Ecto neural progenitor cell (in vitro differentiated cells): ENCODE measurements at places on chromosomes 7 and 10.

DNA sequence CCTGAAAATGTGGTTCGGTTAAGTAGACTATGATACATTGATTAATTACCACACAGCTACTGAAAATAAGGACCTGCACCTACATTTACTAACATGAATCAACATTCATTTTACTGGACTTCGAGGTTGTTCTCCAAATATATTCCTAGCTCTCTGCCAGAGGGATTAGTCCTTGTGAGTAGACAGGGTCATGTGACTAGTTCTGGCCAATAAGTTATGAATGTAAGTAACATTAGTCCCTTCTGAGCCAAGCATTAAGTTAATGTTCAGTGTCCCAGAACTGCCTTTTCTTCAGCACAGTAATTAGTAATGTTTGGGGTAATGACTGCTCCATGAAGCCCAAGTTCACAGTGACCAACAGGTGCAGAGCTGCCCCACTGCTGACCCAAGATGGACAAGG lies 9.2 kb downstream of the ITIH5 start:
- no peak for DNase-seq

DNA sequence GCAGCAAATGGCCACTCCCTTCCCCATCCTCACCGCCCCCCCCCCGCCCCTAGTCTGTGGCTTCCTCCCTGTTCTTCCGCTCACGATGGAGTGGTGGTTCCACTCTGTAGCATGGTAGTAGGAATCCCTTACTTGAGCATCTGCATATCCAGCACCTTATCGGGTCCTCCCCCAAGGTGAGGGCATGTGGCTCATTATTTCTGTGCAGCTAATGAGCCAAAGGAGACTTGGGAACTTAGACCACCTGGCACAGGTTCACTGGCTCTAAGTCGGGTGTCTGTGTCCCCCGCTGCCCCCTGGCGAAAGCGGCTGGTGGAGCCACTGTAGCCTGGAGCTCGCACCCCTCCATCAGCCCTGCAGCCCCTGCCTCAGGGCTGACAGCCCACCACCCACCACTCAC lies 22.8 kb upstream of the GPR26 start:
- peak; percentile 37 for DNase-seq

GRCh38 chr10:124864421-124865193 lies 63.0 kb downstream of the ABRAXAS2 start:
- no peak for DNase-seq

DNA sequence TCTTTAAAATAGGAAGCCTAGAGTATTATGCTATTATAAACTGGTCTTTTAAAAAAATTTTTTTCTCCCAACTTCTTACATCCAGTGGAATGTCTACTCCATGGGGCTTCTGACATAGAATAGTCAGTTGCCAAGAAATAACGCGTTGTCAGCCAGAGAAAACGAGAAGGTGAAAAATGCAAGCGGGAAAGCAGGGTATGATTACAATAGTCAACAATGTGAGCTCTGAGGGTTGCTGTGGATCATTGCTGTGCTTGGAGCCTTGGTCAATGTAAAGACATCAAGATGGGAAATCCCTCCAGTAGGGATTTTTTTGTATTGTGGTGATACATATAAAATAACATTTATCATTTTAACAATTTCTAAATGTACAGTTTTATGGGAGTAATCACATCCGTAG lies 27.6 kb upstream of the PLPP4 start:
- no peak for DNase-seq

DNA sequence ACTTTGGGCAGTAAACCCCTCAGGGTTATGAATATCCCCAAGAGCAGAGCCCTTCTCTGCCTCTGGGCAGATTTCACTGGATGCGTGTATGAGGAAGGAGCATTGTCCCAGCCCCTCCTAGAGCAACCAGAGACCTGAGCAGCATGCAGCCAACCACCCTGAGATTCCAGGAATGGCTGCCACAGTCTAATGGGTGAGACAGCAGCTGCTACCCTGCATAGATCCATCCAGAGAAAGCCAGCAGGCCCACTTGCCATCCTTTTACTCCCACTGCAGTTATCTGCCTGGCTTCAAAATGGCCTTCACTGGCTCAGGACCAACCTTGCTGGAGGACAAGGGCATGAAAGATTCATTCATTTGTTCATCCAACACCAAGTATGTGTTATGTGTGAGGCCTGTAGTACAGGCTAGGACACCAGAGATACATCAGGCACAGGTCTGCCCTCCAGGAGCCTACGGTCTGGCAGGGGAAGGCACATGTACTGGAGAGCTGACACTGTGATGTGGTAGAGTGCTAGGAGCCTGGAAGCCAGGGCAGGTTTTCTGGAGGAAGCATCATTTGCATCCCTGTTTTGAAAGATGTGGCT lies 26.2 kb upstream of the C10orf105 start:
- no peak for DNase-seq

- DNase-seq: no peak
Measured at GRCh38 chr10:79454259-79454658, 8.8 kb upstream of the ZCCHC24 start.

GRCh38 chr7:1624999-1625927 lies 44.8 kb upstream of the ELFN1 start:
- DNase-seq: no peak

DNA sequence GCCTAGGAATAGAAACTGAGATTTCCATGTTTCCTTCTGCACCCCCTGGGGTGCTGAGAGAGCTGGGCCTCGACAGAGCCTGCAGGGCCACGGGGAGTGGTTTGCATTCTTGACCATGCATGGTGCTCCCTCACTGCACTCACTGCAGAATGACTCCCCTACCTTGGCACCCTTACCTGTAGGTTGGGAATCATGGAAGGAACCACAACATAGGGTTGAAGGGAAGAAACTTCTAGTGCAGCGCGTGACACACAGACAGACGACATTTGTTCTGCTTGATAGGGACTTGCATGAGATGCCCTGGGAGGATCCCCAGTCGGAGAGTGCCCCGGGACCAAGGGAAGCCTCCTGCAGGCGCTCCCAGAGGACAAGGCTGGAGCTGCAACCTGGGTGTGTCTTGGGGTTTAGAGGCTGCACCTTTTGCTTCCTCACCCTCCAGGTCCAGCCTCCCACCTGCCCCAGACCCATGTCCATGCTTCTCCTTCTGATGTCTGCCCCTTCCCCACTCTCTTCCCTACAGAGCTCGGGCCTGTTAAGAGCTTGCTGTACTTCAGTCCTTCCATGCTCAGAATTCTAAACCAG lies 245.2 kb downstream of the ABCA13 start:
- no peak for DNase-seq

DNA sequence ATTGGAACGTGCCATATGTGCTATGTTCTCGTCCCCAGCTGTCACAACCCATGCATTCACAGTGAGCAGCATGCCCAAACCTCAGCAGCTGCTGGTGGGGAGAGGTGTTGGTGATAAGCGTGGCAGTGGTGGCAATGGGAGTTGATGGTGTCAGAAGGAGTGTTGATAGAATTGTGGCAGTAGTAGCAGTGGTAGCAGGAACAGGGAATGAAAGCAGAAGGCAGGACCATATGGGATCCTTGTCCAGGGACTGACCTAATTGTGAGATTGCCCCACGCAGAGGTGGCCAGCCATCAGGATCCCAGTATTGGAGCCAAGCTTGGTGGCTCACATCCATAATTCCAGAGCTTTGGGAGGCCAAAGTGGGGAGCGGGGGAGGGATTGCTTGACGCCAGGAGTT lies 276.3 kb downstream of the GALNT17 start:
- no peak for DNase-seq

DNA sequence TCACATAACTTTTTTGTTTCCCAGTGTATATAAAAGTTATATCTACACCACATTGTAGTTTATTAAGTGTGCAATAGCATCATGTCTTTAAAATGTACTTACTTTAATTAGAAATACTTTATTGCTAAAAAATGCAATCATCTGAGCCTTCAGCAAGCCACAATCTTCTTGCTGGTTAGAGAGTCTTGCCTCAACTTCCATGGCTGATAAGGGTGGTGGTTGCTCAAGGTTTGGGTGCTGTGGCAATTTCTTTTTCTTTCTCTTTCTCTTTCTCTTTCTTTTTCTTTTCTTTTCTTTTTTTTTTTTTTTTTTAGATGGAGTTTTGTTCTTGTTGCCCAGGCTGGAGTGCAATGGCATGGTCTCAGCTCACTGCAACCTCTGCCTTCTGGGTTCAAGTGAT lies 360.0 kb downstream of the MAGI2 start:
- DNase-seq: no peak

DNA sequence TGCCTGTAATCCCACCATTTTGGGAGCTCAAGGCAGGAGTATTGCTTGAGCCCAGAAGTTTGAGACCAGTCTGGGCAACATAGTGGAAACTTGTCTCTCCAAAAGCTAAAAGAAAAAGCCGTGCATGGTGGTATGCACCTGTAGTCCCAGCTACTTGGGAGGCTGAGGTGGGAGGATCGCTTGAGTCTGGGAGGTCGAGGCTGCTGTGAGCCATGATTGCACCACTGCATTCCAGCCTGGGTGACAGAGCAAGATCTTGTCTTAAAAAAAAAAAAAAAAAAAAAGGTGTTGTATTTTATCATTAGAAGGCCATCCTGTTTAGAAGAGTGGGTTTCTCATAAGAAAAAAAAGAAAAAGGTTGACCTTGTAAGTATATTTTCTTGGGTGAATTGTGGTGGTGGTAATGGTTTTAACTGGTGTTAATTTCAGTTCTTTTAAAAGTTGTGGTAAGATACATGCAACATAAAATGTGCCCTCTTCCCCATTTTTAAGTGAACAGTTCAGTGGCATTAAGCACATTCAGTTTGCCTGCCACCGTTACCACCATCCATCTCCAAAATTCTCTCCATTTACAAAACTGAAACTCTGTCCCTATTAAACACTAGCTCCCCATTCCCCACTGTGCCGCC lies 34.7 kb downstream of the GRIFIN start:
- DNase-seq: no peak

DNA sequence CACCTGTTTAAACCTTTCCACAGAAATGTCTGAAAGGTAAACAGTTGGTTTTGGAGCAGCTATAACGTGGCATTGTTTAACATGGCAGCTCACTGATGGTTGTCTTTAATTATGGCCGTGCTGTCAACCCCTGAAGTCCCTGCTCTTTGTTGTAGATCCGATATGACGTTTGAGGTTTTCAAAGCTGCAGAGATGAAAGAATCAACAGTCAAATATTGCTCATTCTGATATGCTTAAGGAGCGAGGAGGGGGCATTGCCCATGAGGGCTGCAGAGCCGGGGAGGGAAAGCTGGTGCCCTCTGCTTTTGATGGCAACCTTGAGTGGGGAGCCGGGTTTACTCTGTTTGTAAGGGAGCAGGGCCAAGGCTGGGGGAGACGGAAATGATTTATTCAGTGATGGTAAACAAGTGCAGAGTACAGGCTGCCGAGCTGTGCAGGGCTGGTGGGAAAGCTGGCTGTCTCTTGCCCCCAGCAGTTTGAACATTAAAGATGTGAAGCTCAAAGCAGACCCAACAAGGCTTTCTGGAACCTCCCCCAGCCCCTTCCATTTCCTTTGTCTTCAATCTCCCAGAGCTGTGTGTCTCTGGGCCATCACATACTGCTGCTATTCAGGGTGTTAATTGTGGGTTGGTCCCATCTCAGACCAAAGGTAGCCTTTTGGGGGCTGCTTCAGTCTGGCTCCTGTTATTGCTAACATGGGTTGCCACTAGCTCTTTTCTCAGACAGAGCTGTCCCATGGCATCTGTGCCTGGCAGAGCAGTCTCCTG lies 345.5 kb downstream of the LRMDA start:
- no peak for DNase-seq

GRCh38 chr10:99279626-99280111 lies 44.0 kb upstream of the HPSE2 start:
- no peak for DNase-seq

DNA sequence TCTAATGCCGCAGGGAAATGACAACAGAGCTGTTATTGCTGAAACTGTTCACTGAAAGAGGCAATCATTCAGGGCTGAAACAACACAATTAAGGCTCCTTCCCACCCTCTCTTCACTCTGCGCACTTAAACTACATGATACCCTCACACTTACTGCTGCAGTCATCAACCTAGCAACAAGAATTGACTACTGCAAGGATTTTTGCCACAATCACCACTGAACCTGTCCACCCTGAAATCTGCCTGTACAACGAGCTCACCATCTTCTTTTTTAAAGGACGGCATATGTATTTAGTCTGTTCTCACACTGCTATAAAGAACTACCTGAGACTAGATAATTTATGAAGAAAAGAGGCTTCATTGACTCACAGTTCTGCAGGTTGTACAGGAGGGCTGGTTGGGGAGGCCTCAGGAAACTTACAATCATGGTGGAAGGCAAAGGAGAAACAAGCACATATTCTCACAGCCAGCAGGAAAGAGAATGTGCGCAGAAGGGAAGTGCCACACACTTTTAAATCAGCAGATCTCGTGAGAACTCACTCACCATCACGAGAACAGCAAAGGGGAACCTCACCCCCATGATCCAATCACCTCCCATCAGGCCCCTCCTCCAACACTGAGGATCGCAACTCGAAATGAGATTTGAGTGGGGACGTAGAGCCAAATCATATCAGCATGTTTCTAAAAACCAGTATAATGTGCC lies 131.7 kb downstream of the SORCS1 start:
- DNase-seq: no peak

GRCh38 chr7:84250452-84250851 lies 55.9 kb upstream of the SEMA3A start:
- no peak for DNase-seq

DNA sequence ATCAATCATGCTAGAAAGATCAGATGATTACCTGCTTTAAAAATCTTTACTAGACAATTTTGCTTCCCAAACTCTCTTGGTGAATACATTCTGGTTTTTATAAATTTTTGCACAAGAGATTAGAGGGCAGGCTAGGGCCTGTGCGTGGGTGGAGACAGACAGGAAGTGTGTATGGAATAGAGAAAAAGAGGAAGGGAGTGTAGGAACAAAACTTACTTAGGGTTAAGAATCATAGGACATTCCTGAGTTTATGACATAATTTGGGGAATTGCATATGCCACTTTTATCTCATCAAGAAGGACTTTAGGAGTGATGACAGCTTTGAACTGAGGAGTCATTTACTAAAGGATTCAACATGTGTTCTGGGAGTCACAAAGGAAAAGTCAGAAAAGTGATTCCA lies 31.3 kb downstream of the LAMB1 start:
- no peak for DNase-seq

DNA sequence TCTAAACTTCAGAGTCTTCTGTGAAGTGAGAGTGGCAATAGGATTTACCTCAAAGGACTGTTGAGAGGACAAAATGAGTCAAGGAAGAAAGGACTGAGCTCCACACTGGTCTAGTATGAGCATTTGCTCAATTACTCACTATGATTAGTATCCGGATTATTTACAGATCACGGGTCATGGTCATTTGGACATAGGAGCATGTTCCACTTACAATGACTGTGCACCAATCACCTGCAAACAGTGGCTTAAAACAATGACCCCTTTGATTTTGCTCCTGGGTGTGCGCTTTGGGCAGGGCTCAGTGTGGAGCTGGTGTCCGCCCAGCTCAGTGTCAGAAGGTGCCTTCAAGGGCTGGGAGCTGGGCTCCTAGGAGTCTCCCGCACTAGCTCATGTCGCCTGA lies 225.4 kb downstream of the TCERG1L start:
- no peak for DNase-seq

- DNase-seq: no peak
Measured at GRCh38 chr7:111138586-111138985, 47.7 kb downstream of the LRRN3 start.

DNA sequence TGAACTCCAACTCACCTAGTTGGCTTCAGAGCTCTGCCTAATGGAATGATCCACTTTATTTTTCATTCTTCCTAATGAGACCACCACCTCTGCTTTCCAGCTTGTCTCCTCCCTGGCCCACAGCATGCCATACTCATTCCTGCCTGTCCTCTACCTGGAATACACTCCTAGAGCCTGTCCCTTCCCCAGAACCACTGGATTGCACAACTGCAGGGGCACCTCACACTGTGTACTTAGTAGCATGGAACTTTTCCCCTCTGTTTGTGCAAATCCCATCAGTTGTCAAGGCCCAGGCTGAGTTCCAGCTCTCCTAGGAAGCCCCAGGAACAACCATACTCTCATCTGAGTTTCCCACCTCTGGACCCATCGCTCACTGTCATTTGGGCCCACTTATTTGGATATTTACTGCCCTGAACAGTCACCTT lies 15.6 kb downstream of the ALDH18A1 start:
- no peak for DNase-seq
